ENCODE measurements at places on chromosomes 1 and 21.

DNA sequence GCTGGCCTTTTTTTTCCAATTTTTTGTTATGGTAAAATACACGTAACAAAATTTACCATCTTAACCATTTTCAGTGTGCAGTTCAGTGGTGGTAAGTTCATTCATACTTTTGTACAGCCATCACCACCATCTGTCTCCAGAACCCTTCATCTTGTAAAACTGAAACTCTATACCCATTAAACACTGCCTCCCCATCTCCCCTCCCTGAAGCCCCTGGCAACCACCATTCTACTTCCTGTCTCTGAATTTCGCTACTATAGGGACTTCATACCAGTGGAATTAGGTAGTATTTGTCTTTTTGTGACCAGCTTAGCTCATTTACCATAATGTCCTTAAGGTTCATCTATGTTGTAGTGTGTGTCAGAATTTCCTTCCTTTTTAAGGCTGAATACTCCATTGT, 8.7 kb downstream of the PKNOX1 start:
- DNase-seq = no peak

GRCh38 chr1:199122085-199122484, 483.2 kb downstream of the PTPRC start:
- DNase-seq = no peak

DNA sequence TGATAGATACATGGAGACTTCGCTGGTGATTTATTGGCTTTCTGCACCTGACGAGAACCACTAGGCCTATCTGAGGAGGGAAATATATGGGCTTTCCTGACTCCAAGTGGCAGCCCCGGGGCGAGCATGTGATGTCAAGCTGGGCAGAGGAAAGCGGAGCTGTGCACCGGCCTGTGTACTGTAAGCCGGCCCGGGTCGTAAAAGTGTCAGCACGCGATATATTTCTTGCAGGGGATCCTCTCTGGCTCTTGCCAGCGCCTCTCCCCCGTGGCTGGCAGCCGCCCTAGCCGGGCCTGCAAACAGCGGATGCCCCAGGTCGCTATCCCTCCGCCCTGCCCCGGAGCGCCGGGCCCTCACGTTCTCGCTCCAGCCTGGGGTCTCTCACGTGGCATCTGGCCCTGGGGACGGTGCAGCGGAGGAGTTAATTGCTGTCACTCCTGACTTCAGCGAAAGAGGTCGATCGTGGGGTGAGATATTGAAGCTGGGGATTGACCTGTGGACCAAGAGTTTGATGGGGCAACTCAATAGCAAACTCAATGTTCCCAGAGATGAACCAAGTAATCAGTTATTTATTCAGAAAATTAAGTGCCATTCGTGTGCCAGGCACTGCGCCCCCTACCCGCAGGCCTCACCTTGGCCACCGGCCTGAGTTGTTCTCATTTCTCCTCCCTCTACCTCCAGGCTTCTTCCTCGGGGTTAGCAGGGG, 41.0 kb upstream of the HAO2 start:
- peak; percentile 1 for DNase-seq

- DNase-seq = peak; percentile 52
Measured at GRCh38 chr1:206581571-206581981, 30.7 kb downstream of the EIF2D start.

GRCh38 chr1:91712393-91712792, 173.6 kb downstream of the TGFBR3 start:
- DNase-seq = no peak

GRCh38 chr1:203304919-203305808, at the start of gene BTG2:
Gene BTG2, plus strand, starts transcription at chr1:203305519. Its CDS starts 88 bp downstream, at chr1:203305607.
- peak; percentile 85 for DNase-seq

- DNase-seq = no peak
Measured at GRCh38 chr1:65393347-65393746, 27.1 kb upstream of the LEPR start.

DNA sequence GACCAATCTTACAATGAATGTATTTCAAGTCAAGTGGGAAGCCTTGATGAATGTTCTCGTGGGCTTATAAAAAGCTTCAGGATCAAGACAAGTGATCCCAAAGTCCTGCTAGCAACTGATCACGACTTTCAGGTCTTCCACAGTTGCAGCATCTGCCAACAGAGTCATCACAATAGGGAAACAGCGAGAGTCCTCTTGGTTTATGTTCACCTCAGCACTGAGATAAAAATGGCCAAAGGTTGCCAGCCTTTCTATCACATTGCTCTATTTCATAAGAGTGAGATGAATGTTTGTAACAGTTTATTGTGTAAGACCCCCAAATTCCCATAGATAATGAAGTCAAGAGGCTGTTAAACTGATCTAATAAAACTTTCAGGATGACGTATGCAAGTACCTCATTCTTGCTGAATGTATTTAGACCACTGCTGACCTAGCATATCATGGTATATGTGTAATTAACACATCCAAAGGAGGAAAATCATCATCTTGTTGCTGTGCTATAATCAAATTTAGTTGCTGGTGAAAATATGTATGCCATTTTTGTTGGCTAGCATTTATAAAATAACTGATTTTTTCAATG, 150.6 kb downstream of the TGFBR3 start:
- DNase-seq = no peak

GRCh38 chr1:170252851-170253579, 107.3 kb downstream of the NTMT2 start:
- no peak for DNase-seq

DNA sequence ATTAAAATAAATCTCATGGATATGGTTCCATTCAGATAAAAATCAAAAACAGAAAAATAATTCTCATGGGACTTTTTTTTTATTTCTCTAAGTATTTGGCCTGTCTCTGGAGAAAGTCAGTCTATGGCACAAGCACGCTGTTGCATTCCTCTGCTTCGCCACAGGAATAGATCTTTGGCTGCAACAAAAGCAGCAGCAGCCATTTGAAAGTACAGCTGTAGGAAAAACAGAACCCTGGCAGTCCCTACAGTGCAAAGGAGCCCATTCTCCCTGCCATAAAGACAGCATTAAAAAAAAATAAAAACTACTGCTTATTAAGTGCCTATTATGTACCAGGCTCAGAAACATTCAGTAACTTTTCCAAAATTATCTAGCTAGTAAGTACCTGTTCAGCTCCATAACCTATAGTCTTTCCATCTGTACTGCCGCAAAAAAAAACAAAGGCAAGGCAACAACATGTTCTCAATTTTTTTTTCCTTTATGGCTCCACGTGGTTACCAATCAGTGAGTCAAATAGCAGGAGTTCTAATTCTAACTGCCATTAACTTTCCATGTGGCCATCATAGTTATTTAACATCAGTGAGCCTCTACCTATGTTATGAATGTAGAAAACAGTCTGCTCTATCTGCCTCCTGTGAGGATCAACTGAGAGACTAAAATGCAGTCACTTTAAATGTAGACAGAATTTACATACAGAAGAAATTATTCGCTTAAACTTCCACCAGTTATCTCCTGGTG, 22.7 kb downstream of the SLC35D1 start:
- DNase-seq = no peak

- DNase-seq = no peak
Measured at GRCh38 chr1:202130816-202131522, 8.3 kb downstream of the GPR37L1 start.

DNA sequence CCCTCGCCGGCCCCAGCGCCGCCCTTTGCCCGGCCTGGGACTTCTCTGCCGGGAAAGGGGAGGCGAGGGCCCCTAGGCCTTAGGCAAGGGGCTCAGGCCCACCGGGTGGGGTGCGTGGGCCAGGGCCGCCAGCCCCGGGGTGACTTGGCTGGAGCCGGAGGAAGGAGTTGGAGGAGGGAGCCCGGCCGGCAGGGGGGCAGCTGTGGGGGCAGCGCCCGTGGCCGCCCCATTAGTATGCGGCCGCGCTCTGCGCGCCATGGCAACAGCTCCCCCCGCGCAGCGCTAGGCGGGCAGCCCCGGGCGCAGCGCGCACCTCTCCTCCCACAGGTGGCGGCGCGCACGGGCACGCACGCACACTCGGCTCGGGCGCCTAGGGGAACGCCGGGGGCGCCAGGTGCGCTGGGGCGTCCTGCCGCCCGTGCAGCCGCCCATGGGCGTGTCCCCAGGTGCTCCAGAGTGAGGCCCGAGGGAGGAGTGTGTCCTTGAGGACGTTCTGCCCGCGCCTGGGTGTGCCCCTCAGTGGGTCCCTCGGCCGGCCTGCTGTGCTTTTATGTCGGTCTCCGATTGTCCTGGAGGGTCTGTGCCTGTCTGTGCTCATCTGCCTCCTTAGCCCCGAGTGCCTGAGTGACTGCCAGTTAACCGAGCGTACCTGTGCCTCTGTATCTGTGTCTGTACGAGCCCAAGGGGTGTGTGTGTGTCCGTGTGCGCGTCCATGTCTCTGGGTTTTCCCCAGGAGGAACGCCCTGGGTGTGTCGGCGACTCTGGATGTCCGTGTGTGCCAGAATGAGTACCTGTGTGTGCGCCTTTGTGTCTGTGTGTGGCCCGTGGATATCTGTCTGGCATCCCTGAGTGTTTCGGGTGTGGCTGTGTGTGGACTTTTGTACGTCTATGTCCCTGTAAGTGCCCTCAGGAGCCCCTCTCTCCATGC, 38.2 kb upstream of the WASF2 start:
- peak; percentile 47 for DNase-seq

DNA sequence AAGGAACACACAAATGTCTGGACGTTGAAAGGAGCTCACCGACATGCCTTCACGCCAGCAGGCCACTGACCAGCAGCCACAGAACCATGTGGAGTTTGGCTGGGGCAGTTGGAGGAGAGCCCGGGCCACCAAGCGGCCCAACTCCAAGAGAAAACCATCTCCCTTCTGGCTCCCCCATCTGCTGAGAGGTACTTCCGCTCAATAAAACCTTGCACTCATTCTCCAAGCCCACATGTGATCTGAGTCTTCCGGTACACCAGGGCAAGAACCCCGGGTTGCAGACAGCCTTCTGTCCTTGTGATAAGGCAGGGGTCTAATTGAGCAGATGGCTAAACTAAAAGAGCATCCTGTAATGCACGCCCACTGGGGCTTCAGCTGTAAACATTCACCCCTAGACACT, 24.4 kb downstream of the RGS4 start:
- no peak for DNase-seq

DNA sequence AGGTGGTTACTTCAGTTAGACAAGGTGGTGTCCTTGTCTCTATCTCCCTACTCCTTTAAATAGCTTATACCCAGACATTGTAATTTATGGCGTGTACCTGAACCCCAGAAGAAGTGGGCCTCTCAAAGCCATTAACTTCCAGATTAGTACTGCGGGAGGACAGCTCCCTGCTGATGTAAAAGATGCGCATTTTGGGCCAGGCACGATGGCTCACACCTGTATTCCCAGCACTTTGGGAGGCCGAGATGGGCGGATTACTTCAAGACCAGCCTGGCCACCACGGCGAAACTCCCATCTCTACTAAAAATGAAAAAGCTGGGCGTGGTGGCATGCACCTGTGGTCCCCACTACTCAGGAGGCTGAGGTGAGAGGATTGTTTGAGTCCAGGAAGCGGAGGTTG, 15.0 kb upstream of the PLEKHM2 start:
- no peak for DNase-seq

- no peak for DNase-seq
Measured at GRCh38 chr1:41341772-41342562, 19.3 kb upstream of the FOXO6 start.

DNA sequence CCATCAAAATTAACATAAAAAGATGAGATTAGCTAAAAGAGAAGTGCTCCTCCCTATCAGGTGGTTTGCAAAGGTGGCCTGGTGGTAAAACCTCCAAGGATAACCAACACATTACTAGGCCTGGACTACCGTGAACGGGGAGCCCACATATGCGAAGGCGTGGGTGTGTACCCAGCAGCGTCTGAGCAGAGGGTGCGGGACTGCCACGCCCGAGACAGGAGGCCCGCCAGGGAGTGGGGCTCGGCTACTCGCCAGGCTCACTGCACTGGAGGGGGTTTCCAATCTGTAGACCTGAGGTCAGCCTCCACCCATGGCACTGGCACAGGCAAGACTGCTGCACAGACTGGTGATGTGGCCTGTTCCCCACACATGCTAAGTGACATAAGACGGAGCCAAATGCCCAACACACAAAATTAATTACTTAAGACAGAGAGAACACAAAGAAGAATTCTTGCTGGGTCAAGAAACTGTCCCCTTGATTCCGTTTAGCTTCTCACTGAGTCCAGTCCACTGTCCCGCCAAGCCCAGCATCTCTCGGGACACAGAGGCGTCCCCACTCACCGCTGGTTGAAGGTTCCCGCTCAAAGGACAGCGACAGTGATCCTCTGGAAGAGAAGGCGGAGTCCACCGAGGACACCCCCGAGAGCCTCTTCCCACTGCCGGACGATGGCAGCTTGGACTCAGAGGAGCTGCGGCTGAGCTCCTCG, 23.4 kb downstream of the RIPK4 start:
- DNase-seq = no peak

DNA sequence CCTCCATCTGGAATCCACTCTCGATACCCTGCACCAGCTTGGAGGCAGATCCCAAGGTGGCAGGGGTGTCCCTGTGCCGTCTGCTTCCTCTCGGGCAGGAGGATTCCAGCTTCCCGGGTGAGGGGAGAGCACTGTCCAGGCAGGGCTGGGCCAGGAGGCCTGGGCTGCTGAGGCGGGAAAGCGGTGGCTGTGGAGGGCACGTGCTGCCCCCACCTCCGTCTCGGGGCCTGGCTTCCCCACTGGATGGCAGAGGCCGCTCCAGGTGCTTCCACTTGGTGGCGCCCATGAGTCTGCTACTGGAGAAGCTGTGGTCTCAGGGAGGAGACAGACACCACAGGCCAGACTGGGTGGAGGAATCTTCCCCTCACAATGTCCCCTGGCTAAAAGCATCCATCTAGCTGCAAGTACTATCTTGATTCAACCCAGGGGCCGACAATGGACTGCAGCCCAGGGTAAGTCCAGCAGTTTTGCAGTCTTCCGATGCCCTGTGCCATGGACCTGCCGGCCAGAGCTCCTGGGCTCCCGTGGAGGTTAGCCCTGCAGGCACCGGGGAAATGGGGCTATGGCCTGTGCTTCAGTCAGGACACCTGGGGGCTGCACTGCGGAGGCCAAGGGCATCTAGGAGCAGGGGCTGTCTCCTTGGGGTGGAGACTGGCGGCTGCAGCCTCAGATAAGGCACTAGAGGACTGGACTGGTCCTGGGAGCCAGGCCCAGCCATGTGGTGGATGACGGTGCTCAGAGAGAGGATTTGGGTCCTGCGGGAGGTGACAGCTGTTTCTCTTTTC, 41.3 kb upstream of the EIF4G3 start:
- no peak for DNase-seq

DNA sequence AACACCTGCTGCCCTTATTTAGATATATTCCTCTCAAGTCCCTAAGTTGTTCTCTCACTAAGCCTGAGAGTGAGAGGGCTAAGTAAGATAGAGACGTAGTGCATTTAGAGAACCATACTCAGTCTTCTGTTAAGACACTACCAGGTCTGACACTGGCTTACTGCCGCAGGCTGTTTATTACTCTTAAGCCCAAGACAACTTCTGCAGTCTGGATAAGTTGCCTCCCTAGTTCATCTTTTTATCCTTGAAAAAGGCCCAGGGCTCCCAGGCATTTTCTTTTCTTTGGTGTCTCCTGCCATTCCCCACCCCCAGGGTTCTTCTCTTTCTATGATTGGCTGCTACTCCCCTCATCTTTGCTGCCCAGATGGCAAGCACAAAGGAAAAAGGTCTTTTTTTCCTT, 38.7 kb downstream of the CACHD1 start:
- no peak for DNase-seq
